ENCODE measurements at places on chromosomes 12 and 14.

DNA sequence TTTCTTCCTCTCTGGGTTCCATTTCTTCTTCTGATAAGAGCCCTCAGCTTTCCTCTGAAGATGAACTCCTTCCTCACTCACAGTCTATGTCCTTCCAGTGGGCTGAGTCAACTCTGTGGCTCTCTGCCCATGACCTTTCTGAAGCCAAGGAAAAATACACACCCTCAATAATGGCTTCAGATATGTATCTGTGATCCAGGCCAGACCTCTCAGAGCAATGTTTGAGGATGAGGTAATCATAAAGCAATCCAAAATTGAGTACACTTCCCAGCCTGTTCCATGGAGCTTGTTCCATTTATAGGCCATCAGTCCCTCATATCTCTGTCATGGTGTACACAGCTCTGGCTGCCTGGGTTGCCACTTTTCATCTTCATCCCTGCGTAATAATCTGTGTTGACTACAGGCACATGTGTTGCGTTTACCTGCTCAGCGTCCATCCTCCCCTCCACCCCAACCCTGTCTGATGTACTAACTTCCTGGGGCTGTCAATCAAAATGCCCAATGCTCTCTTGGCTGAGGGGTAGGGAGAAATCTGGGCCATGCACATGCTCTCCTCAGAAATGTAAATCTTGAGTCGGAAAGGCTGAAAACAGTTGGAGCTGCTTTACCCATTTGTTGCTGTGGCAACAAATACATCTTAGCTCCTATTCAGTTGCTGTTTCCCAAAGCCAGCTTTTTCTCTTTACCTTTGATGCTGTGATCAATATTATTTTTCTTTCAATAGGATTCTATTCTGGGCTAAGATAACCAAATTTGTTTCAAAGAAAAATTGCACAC lies 377.8 kb upstream of the TMEM132C start:
- no peak for DNase-seq

GRCh38 chr12:12648284-12648683 lies 36.6 kb downstream of the CREBL2 start:
- DNase-seq, result no peak

GRCh38 chr12:22313286-22313962 lies 21.1 kb downstream of the ST8SIA1 start:
- no peak for DNase-seq

GRCh38 chr12:42343721-42344120 lies 17.8 kb downstream of the PPHLN1 start:
- DNase-seq, result no peak

- no peak for DNase-seq
Observed at GRCh38 chr12:10293570-10294227, 14.0 kb upstream of the KLRD1 start.

DNA sequence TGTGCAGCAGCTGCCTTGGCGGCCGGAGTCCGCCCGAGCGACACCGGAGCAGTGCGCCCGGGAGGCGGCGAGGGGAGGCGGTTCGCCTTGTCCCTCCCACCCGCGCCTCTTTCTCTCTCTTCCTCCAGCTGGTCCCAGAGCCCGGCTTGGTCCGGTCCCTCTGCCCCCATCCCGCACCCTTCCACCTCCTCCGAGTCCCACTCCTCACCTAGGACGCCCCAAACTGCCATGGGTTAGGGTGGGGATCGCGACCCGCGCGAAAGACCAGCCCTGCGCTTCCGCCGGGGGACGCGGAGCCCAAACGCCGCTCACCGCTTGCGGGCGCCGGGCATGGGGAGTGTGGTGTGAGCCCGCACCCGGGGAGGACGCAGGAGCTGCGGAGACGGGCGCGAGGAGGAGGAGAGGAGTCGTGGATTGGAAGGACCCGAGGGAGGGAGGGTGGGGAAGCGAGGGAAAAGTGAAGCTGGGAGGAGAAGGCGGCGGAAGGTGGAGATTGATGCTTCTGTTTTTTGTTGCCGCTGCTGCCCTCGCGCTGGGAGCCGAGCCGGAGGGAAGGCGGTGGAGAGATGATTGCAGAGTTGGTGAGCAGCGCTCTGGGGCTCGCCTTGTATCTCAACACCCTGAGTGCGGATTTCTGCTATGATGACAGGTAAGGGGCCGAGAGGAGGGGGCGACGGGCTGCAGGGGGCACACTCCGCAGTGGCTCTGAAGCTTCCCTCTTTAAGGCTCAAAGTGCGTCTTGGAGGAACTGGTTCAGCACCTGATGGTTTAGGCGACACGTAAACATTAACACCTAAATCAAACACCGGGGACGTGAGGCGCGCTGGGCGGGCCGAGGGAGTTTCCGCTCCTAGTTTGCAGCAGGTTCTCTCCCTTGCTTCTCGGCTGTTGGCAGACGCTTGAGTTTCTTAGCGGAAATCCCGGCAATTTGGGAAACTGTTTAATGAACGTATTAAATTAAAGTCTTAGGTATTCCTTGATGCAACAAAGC lies 610 bp downstream of the TMTC2 start:
- DNase-seq, result peak; percentile 34

GRCh38 chr12:19740472-19741131 lies 301.3 kb downstream of the AEBP2 start:
- DNase-seq, result no peak

GRCh38 chr12:62933602-62934238 lies 1.2 kb downstream of the PPM1H start:
- DNase-seq, result no peak

- DNase-seq, result no peak
Observed at GRCh38 chr12:70854138-70854537, 66.4 kb downstream of the PTPRR start.

DNA sequence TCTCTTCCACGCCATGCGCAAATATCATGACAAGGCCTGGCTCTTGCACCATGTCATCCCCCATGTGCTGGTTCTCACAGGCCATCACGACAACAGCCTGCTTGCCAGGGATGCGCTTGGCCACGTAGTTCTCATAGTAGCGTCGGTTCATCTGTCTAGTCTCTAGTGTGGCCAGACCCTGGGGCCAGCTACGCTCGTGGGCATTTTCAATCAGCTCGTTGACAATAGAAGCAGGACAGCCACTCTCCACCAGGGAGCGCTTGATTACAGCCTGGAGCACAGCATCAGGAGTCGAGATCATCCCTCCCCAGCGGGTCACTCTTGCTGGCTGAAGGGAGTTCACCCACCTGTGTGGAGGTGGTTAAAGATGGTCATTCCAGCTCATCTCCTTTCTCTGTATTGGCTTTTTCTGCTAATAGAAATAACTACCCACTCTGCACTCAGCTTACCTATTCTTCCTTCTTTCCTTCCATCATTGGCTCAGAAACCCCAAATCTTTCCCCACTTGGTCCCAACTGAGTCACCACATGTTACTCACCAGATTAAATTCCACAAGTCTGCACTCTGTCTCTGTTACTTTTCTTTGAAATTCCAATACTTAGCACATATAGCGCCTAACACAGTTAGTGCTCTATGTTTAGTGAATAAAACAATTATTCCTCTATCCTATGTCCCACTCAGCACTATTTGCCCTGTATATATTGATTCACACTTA lies 15.1 kb downstream of the RNF41 start:
- DNase-seq, result no peak

DNA sequence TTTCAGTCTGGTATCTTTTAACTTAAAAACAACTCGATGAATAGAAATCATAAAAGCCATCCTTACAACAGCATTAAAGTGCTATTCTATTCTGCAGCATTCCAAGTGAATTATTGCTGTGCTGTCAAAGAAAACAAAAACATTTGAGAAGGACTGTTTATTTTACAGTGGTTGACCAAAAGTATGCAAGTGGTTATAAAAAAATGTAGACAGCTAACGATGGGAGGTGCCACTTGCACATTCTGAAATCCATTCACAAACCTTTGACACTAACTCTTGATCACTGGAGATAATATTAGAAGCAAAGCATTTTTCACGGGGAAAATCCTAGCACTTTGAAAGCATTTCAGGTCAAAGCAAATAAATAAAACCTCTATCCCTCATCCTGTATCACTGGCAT lies 55.6 kb downstream of the HMGA2 start:
- DNase-seq, result no peak

- no peak for DNase-seq
Observed at GRCh38 chr14:91078095-91078737, 17.8 kb upstream of the RPS6KA5 start.

GRCh38 chr14:53055003-53055402 lies 98.1 kb downstream of the DDHD1 start:
- DNase-seq, result no peak

GRCh38 chr14:52355016-52355431 lies 40.9 kb downstream of the PTGER2 start:
- no peak for DNase-seq

GRCh38 chr14:38947343-38947742 lies 155.7 kb downstream of the SEC23A start:
- DNase-seq, result no peak

DNA sequence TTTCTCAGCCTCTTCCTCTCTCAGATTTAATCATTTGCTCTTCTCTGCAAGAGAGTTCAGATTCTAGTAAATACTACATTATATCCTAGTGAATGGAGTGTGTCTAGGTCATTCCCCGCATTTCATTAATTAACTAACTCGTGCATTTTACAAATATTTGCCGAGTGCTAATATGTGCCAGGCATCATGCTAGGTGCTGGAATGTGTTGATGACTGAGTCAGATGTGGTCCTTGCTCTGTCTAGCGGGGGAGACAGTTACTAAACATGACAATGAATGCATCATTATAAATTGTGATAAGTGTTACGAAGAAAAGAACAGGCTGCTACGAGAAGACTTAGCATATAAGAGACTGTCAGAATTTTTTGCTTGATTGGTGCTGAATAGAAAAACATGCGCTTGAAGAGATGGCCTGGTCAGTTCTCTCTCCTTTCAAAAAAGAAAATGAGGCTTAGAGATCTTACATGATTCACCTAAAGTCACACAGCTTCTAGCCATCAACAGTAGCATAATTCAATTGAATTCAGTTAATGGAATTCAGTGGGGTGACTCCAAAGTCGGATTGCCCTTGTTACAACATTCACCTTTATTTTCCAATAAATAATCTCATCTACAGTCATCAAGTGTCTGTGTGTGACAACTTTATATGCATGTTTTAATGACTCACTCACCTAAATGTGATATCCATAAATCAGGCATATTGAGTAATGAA lies 48.7 kb upstream of the MAX start:
- no peak for DNase-seq

GRCh38 chr12:67621112-67621511 lies 27.4 kb upstream of the DYRK2 start:
- DNase-seq, result no peak

DNA sequence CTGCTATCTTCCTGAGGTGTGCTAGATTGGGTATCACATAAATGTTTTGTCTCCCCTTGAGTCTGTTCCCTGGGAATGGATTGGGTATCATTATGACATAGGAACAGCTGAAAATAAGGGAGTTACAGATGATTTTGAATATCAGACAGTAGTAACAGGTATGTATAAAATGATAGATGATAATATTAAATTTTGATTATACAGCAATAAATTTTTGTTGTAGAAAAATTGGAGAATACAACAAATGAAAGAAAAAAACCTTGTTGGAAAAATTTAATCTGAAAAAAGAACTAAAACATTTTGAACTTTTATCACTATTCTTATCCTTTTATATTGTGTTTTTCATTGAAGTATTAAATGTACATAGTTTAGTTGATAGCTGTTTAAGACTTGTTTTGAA lies 43.2 kb downstream of the FBXO34 start:
- DNase-seq, result no peak

- no peak for DNase-seq
Observed at GRCh38 chr14:104239185-104239775, 100.9 kb downstream of the KIF26A start.

DNA sequence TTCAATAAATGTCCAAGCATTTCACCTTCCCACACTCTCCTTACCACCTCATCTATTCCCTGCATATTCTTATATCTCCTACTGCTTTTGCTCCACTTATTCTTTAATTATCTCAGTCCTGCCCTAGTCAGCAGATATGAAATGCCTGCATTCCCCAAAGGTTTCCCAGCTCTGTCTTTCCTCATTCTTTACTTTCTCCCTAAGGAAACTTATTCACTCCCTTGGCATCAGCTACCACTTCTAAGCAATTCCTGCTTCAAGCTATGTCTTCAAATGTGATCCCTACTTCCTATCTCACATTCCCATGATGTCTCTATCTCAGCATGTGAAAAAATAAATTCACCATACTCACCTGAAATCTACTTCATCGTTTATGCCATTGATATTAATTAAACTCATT lies 111.8 kb downstream of the CAPZA3 start:
- DNase-seq, result no peak

DNA sequence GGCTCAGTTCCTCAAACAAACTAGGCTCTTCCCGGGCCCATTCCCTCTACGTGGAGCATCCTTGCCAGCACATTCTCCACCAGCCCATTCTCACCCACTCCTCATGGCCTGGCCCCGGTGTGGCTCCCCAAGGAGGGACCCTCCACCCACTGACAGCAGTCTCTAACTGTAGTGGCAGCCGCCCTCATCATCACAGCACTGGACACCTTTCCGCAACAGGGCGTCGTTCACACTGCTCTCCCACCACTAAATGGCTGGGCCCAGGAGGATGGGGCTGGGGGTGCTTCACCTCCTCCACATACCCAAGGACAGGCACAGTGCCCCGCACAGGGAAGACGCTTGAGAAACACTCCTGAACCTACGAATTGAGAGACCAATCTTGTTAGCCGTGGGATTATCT lies 123.0 kb downstream of the RIMBP2 start:
- DNase-seq, result no peak

Data from stimulated activated CD4-positive, alpha-beta T cell treated with anti-CD3 and anti-CD28 coated beads, Interleukin-1b, Interleukin-23, amount 100 ng/mL, for 1 hour (primary cell).